IMR-90 (cell line): ENCODE measurements at places on chromosomes 12 and 14. TPM values are rescaled to one million over a fixed set of nuclear protein-coding genes. Genes with fewer than 3 reads are reported as not detected.

SLC25A29 gene
- 6.5 and 6.9 TPM in 2 replicates for total RNA-seq

DNA sequence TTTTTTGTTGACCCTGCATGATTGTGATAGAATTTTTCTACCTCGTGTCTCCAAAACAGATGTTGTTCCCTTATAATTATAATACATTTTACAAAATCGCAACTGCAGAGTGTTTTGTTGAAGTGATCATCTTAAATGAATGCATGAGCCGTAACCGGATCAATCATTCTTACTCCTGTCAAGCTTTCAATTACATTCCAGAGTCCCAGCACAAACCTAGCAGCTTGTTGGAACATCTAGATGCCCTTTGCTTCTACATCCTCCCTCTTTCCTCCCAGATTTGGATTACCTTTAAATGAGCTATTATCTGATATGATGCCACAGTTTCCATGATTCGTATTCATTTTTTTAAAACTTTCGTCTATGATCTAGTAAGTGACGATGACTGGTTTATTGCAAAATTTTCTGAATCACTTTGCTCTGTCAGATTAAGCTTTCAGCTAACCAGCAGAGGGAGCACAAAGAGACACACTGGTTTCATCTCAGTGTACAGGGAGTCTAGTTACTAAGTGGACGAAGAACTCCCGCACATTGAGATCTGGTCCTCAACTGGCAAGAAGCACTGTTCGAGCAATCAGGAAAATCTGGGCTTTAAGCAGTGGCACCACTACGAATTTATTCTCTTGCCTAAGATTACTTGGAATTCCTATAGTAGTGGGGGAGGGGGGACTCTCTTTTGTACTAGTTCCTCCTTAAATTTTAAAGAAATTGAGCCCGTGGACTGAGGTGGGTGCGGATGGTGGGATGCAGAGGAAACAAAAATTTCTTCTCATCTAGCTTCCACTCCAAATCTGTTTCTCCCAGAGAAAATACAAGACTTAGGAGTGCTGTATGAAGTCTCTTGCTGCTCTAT, 40.9 kb downstream of the TSHR start:
- no peaks in the 10 kb centered on the region for H3K4me1 ChIP-seq
- no peak overlapping the region for H3K4me3 ChIP-seq
- no peak overlapping the region for H3K27ac ChIP-seq
- H3K36me3 ChIP-seq = no peaks in the 10 kb centered on the region

GRCh38 chr12:66430106-66430505, 127.8 kb downstream of the HELB start:
- DNase-seq = no peak
- peaks cover 10% of the 10 kb centered on the region for H3K27me3 ChIP-seq
- no peak overlapping the region for H3K4me3 ChIP-seq
- no peak overlapping the region for H3K27ac ChIP-seq
- H3K36me3 ChIP-seq = no peaks in the 10 kb centered on the region

DNA sequence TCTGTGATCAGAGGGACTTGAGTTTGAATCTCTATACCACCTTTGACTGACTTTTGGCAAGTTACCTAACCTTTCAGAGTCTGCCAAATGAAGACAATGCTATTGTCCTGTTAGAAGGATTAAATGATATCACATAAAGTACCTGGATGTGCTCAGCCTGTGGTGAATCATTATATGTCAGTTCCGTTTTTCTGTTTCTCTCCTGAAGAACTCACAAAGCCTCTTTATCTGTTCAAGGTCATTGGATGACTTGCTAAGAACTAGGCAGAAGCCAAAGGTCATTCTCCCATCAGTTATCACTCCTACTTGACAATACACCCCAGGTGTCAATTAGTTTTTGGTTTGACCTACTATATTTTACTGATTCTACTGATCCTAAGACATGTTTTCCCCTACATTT, 174.6 kb downstream of the CACNA1C start:
- H3K27ac ChIP-seq = no peak overlapping the region
- DNase-seq = no peak
- peaks cover 8% of the 10 kb centered on the region for H3K4me1 ChIP-seq
- H3K4me3 ChIP-seq = no peak overlapping the region
- no peaks in the 10 kb centered on the region for H3K27me3 ChIP-seq
- H3K36me3 ChIP-seq = no peaks in the 10 kb centered on the region

- no peak overlapping the region for H3K4me3 ChIP-seq
- DNase-seq = no peak
- no peaks in the 10 kb centered on the region for H3K27me3 ChIP-seq
- peaks cover 8% of the 10 kb centered on the region for H3K36me3 ChIP-seq
- peaks cover 11% of the 10 kb centered on the region for H3K4me1 ChIP-seq
Observed at GRCh38 chr12:63945777-63946176, 101.3 kb downstream of the SRGAP1 start.

ABCD2 gene
- total RNA-seq = not detected in 2 replicates

KLRF1 gene
- not detected in 2 replicates for total RNA-seq

GRCh38 chr12:30461026-30461615, 234.5 kb downstream of the IPO8 start:
- H3K4me3 ChIP-seq = no peak overlapping the region
- DNase-seq = no peak
- no peak overlapping the region for H3K27ac ChIP-seq

CFL2 gene
- 151 and 187 TPM in 2 replicates for total RNA-seq

DNA sequence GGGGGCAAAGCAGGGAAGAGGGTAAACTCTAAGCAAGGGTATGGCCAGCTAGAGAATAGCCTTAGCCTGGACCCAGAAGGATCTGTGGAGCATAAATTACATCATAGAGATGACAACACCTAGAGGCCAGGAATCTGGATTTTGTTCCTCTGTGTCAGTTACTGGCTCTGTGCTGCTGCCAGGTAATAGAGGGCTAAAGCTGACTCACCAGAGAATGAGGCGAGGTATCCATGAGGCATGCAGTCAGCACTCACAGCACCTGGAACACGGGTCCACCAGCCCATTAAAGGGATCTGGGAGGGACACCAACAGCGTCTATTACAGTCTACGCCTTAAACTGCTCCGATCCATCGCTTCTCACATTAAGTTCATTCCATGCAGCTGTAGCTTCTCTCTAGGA, 74.9 kb upstream of the CMKLR1 start:
- no peaks in the 10 kb centered on the region for H3K27me3 ChIP-seq
- no peak overlapping the region for H3K27ac ChIP-seq

DNA sequence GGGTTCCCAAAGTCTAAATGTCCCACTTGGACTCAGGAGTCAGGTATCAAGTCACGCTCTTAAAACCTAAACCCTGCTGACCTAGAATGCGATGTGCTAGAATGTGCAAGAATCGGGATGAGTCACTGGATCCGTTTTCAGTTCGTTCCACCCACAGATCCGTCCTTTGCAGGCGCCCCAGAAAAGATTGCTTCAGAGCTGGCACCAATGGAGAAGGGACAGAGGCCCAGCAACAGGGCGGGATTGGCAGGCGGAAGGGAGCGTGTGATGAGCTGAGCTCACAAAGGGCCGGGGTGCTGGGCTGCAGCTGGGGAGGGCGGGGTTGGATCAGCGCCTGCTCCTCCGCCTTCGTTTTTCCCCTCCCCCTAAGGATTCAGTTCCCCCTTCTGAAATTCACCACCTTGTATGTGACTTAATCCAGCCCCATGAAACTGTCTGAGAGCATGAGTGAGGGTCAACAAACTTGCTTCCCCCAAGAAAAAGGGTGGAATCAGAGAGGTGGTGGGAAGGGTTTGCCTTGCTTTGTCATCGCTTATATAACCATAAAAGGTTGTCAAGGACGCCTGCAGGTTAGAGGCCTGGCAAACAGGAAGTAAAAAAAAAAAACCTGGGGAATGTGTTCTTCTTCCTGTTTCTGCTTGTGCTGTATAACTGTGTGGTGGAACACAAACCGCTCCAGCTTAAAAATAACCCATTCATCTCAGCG, 2.8 kb upstream of the UBC start:
- H3K4me1 ChIP-seq = peaks cover 11% of the 10 kb centered on the region
- peak overlapping the region; percentile 40; the same call in 1 of the 2 replicates for H3K4me3 ChIP-seq
- H3K27me3 ChIP-seq = no peaks in the 10 kb centered on the region
- peaks cover 13% of the 10 kb centered on the region for H3K36me3 ChIP-seq

BATF gene
- not detected in 2 replicates for total RNA-seq

- DNase-seq = no peak
- no peaks in the 10 kb centered on the region; the same call in 1 of the 2 replicates for H3K27me3 ChIP-seq
- no peak overlapping the region for H3K27ac ChIP-seq
- H3K4me3 ChIP-seq = no peak overlapping the region
- H3K4me1 ChIP-seq = no peaks in the 10 kb centered on the region
Observed at GRCh38 chr14:29097476-29097875, 330.9 kb downstream of the FOXG1 start.

DNA sequence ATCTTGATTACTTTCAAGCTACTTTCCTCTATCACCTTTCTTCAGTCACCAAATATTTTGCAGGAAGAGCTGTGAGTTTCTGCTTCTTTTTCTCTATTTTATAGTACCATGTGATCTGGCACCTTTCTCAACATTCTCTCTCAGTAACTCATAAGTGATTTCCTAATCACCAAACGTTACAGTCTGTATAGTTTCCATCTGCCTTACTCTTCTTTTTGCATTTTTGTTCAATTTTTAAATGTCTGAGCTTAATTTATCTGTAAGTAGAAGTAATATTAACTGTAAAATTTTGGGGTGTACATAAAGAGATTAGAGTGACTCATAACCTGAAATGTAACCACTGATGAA, 422.1 kb upstream of the SYT1 start:
- DNase-seq = peak; percentile 56
- no peak overlapping the region for H3K4me3 ChIP-seq
- H3K27ac ChIP-seq = peak overlapping the region; percentile 56; the same call in 1 of the 2 replicates
- H3K36me3 ChIP-seq = no peaks in the 10 kb centered on the region
- H3K27me3 ChIP-seq = no peaks in the 10 kb centered on the region

- H3K27me3 ChIP-seq = no peaks in the 10 kb centered on the region
- no peak overlapping the region for H3K4me3 ChIP-seq
- H3K36me3 ChIP-seq = no peaks in the 10 kb centered on the region
Observed at GRCh38 chr14:71380271-71380670, 473.0 kb downstream of the PCNX1 start.

TMEM63C gene
- total RNA-seq = under 0.01 TPM in 1 of 2 replicates, not detected in the other

DNA sequence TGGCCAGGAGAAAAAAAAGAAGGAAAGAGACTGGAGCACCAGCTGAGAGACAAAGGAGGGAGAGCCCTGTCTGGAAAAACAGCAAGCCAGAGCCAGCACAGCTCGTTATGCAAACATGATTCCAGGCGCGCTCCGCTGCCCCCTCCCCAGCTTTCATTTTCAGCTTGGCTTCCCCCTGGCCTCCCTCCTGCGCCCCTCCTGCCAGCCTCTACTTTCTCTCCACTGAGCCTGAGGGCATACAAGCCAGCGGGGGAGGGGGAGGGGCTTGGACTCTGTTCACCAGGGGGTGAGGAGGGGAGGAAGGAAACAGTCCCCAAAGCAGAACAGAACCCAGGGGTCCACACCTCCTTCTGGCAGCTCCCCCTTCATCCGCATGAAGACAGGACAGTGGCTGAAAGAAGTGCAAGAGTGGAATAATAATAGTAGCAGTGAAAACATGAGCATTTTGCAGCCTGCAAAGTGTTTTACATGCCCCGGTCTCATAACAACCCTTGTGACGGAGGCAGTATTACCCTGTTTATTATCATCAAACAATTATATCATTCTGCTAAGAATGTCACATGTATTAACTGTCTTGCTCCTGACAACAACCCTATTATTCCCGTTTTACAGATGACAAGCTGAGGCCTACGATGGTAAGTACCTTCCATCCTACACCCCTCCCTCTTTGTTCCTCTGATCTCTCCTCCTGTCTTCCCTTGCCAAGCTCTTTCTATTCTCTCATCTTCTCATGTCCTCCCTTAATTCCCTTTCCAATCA, 24.2 kb downstream of the SMUG1 start:
- no peak for DNase-seq
- no peak overlapping the region for H3K4me3 ChIP-seq
- H3K27me3 ChIP-seq = peaks cover 63% of the 10 kb centered on the region
- no peak overlapping the region for H3K27ac ChIP-seq
- no peaks in the 10 kb centered on the region for H3K4me1 ChIP-seq

DNAI7 gene
- under 0.01 and 0.28 TPM in 2 replicates for total RNA-seq

DNA sequence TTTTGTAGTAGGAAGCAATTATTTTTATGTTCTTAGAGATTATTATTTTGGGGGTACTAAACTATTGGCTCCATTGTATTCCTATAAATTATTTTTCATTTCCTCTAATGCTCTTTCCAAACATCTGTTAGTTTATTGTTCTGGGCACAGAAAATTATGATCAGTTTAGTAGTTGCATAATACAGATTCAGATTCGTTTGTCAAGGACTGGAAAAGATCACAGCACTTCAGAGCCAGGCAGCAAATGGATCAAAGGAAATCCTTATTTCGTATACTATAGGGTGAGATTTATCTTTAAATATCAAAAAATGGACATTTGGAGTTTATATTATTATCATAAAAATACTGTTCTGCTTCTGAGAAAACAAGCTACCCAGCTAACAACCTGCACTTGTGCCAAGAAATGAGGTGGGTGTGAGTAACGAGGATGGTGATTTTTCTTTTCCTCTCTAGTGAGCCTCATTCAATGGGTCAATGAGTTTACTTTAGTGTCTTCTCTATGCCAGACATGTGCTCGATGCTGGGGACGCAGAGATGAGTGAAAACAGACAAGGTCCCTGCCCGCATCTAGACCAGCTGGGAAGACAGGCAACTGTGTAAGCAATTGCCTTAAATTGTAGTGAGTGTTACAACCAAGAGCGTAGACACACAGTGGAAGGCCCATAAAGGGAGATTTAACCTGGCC, 208.6 kb upstream of the PLXNC1 start:
- no peak overlapping the region for H3K27ac ChIP-seq
- no peaks in the 10 kb centered on the region for H3K27me3 ChIP-seq
- H3K36me3 ChIP-seq = no peaks in the 10 kb centered on the region

TAS2R19 gene
- 5.0 and 8.1 TPM in 2 replicates for total RNA-seq
